ENCODE measurements at places on chromosomes 16 and 17. TPM values are rescaled to one million over a fixed set of nuclear protein-coding genes. Genes with fewer than 3 reads are reported as not detected.

Gene CX3CL1
- polyA plus RNA-seq: 39.1 TPM

Gene LRRC37A
- 0.52 TPM for polyA plus RNA-seq

Gene RAB26
- polyA plus RNA-seq: 3.0 TPM

- no peaks in the 10 kb centered on the region for H3K4me1 ChIP-seq
- H3K36me3 ChIP-seq: no peaks in the 10 kb centered on the region
- H3K27ac ChIP-seq: peak overlapping the region; percentile 51
- DNase-seq: no peak
- H3K27me3 ChIP-seq: no peaks in the 10 kb centered on the region
Measured at GRCh38 chr17:82844796-82845162, 5.0 kb upstream of the ZNF750 start.

DNA sequence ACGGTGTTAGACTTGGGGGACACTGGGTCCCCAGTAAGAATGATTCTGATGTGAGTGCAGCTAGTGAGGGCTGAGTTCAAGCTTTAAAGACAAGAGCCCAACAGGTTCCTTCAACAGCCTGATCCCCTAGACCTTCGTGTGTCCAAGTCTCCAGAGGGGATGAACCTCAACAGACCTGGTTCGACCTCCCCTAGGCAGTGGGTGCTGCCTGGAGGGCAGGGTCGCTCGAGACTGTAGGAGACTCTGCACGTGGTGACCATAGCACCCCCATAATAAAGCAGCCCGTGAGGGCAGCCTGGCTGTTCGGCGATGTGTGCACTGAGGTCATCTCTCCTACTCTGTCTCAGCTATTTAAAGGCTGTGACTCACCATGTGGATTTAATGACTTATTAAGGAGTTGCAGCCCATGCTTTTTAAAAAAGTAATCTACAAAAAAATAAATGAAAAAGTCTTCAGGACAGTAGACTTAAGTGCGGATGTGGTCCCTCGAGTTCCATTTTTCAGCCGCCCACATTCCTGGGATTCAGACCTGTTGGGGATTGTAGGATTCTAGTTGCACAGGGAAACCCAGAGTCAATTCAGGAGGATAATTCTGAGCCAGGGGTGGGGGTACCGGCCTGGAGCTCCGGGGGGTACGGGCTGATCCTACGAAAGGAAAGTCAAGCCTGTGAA lies 23.4 kb upstream of the METRNL start:
- H3K36me3 ChIP-seq: no peaks in the 10 kb centered on the region
- DNase-seq: peak; percentile 83
- H3K27ac ChIP-seq: no peak overlapping the region
- H3K27me3 ChIP-seq: no peaks in the 10 kb centered on the region
- H3K4me3 ChIP-seq: no peak overlapping the region

- H3K27ac ChIP-seq: no peak overlapping the region
- no peaks in the 10 kb centered on the region for H3K4me1 ChIP-seq
- H3K36me3 ChIP-seq: no peaks in the 10 kb centered on the region
- no peak for DNase-seq
- H3K27me3 ChIP-seq: no peaks in the 10 kb centered on the region
Measured at GRCh38 chr16:88913001-88913612, 46.6 kb upstream of the PABPN1L start.

DNA sequence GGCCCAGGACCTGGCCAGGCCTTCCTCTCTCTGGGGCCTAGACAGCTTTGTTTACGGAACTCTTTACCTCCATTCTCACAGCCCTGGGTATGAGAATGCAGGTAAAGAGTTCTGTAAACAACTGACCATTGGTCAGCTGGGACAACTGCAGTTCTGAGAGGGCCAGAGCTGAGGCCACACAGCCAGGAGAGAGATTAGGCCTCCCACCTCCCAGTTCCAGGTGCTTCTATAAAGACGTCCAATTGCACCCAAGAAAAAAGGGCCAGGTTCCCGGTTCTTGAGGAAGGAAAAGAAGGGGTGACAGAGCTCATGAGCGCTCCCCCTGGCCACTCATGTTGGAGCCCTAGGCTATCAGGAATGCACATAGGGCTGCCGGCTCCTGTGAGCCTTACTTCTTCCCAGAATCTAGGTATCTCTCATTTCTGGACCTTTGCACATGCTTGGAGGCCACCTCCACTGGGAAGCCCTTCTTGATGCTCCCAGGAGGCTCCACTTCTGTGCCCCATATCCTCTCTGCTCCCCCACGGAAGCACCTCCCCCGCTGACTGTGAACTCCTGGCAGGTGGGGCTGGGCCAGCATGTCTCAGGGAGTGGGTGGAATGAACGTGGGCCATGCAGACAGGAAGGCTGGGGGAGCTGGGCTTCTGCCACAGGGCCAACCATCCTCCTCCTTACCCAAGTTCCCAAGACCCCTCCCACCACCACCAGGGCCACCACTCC lies 13.1 kb downstream of the CNGB1 start:
- no peaks in the 10 kb centered on the region for H3K4me1 ChIP-seq
- DNase-seq: no peak
- no peak overlapping the region for H3K27ac ChIP-seq
- no peak overlapping the region for H3K4me3 ChIP-seq
- H3K27me3 ChIP-seq: no peaks in the 10 kb centered on the region
